ENCODE measurements at places on chromosomes 1 and 21.

GRCh38 chr1:182977480-182977879 is 24.5 kb upstream of the SHCBP1L start:
- H3K27me3 ChIP-seq: no peaks in the 10 kb centered on the region
- no peak overlapping the region for H3K27ac ChIP-seq
- no peak for DNase-seq
- H3K4me3 ChIP-seq: no peak overlapping the region
- H3K4me1 ChIP-seq: no peaks in the 10 kb centered on the region

- H3K4me3 ChIP-seq: no peak overlapping the region
- H3K27me3 ChIP-seq: no peaks in the 10 kb centered on the region
- DNase-seq: no peak
- no peaks in the 10 kb centered on the region for H3K4me1 ChIP-seq
- H3K36me3 ChIP-seq: no peaks in the 10 kb centered on the region
These were observed 28.7 kb downstream of the MARK1 start for GRCh38 chr1:220556641-220557040.

DNA sequence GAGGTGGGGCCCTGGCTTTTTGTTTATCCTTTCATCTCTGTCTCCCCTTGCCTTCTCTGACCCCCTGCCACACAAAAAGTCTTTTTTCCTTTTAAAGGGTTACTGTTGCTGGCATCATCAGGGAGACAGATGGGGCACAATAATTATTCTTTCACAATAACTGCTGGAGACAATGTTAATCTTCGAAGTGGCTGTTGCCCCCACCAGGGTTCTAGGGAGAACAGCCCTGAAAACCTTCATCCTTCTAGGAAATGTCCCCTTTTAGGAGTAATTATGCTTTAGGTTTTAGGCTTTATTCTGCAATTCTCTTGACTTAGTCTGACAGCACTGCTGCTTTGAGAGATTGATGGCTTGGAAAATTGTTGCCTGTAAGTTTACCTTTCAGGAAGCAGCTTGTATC is 150.0 kb downstream of the NOS1AP start:
- H3K27ac ChIP-seq: no peak overlapping the region
- H3K27me3 ChIP-seq: no peaks in the 10 kb centered on the region
- no peak overlapping the region for H3K4me3 ChIP-seq
- no peaks in the 10 kb centered on the region for H3K36me3 ChIP-seq
- DNase-seq: no peak
- H3K4me1 ChIP-seq: no peaks in the 10 kb centered on the region

DNA sequence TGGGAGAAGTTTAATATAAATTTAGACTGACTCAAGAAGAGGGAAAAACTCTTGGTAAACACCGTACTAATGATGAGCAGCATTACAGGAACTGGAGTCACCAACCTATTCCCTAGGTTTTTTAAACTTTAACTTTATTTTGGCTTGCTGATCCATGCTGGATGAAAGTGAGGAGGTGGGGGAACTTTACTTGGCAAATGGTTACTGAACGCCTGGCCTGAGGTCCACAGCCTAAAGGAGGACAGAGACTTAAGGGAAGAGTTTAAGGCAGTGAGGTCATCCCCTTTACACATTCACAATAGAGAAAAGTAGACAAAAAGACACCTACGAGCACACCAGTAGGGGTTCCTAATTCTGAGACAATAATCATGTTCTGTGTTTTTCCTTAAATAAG is 25.6 kb upstream of the A3GALT2 start:
- peak overlapping the region; percentile 95 for H3K4me3 ChIP-seq
- H3K27ac ChIP-seq: peak overlapping the region; percentile 99
- DNase-seq: no peak

DNA sequence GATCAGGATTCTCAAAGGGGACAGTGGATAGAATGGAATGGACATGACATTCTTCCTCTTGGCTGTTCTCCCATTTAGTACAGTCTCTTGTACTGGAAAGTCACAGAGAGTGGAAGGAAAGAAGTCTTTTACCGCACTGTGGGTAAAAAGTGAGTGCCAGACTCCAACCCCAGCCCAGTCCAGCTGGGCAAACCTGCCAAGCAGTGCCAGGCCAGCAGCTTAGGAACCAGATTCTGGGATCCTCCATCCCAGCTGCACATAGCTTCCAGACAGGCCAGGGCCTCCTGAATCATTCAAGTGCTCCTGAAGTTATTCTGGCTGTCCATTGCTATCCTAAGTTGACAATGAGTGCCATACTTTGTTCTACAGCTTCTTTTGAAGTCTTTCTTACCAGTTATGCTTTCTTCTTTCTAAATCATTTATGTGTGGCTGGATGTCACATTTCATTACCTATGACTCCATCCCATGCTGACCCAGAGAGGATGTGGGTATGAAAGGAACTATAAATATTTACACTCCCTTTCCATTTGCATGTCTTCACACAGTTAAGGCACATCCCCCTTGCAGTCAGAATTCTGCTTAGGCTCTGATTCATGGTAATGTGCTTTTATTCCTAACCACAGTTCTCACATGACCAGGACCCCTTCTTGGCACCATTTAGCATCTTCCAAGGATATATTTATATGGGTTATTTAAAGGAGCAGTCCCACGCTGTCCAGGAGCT is 88.9 kb downstream of the AK5 start:
- H3K4me1 ChIP-seq: no peaks in the 10 kb centered on the region
- no peak overlapping the region for H3K27ac ChIP-seq
- no peak overlapping the region for H3K4me3 ChIP-seq
- H3K36me3 ChIP-seq: no peaks in the 10 kb centered on the region
- no peak for DNase-seq

DNA sequence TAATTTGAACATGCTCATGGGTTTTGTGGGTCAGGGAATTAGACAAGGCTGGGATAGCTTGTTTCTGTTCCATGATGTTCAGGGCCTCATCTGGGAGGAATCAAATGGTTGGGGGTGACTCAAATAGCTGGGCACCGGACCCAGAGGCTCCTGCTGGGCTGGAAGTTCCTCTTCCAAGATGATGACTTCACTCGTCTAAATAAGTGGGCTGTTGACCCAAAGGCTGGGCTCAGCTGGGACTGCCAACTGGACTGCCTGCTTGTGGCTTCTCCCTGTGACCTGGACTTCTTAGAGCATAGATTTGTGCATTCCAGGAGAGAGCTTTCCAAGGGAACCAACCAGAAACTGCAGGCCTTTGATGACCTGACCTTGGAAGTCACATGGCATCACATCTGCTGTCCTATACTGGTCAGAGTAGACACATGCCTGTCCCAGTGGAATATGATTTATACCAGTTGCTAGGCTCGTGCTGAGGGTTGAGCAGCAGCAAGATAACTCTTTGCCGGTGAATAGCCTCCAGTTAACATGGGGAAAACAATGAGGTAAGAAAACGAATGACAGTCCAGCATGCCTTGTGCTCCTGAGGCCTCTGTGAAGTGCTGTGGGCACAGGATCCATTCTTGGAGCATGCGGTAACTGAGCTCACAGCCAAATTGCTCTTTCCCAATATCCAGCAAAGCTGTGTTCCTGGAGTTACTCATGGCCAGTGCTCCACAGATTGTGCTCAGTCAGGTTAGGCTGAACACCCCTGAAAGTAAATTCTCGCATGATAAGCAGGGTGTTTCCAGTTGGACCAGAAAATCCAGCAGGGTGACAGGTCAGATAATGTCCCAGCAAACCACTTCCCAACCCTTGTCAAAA is 272.9 kb upstream of the TMEM51 start:
- no peak overlapping the region for H3K4me3 ChIP-seq
- H3K27me3 ChIP-seq: no peaks in the 10 kb centered on the region
- H3K4me1 ChIP-seq: no peaks in the 10 kb centered on the region
- H3K27ac ChIP-seq: no peak overlapping the region
- H3K36me3 ChIP-seq: no peaks in the 10 kb centered on the region

DNA sequence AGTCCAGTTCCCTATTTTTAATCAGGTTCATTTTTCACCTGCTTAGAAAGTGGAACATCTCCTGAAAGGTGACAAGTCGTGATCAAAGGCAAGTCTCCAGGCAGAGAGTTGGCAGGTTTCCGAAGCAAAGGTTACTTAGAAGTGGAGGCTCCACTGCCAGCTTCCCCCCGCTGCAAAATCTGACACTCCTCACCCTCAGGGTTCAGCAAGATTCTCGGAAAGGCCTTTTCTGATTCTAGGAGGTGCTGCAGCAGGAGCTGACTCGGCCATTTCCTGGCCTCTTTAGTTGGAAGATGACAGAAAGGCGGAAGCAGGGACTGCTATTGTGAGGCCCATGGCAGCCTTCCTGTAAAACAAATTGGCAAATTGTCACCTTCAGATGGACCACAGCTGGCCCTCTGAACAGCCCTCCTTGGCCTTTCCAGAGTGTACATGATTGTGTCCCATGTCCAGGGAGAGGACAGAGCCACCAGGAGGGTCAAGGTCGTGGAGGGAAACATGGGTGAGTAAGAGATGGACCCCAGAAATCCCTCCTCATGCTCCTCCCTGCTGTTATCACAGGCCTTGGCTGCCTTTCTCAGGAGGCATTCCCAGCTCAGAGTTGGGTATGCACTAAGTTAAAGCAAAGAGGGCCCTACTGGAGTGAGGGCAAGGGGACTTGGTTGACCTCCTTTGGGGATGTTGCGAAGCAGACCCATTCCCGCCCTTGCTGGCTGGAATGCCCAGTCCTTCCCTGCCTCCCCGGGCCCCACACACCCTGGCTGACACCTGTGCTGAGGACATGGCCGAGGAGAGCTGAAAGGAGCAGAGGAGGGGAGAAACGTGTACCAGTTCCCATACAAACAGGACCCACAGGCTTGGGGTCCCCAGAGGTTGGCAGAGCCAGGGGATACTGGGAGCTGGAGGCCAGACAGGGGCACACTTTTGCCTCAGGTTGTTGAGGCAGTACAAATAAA is 115.5 kb upstream of the IRF2BP2 start:
- H3K36me3 ChIP-seq: no peaks in the 10 kb centered on the region
- H3K27me3 ChIP-seq: no peaks in the 10 kb centered on the region
- DNase-seq: peak; percentile 76
- peak overlapping the region; percentile 96 for H3K27ac ChIP-seq
- peaks cover 23% of the 10 kb centered on the region for H3K4me1 ChIP-seq
- H3K4me3 ChIP-seq: no peak overlapping the region

DNA sequence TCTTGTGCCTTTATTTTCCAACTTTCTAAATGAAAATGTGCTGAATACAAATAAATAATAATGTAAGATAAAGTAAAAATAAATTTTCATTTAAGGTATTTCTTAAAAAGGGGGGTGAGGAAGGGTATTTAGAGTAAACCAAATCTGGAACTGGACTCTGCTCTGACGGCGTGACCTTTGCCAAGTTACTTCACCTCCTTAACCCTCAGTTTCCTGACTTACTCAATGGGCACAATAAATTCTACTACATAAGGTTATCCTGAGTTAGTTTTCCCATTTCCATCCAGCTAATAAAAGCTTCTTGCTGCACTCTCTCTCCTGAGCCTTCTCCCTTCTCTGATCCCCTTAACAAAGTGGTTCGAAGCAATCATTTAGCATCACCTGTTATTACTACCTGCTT is 93.9 kb downstream of the NID1 start:
- H3K4me1 ChIP-seq: no peaks in the 10 kb centered on the region
- H3K27me3 ChIP-seq: no peaks in the 10 kb centered on the region
- no peak for DNase-seq
- H3K4me3 ChIP-seq: no peak overlapping the region
- peak overlapping the region; percentile 100 for H3K27ac ChIP-seq

DNA sequence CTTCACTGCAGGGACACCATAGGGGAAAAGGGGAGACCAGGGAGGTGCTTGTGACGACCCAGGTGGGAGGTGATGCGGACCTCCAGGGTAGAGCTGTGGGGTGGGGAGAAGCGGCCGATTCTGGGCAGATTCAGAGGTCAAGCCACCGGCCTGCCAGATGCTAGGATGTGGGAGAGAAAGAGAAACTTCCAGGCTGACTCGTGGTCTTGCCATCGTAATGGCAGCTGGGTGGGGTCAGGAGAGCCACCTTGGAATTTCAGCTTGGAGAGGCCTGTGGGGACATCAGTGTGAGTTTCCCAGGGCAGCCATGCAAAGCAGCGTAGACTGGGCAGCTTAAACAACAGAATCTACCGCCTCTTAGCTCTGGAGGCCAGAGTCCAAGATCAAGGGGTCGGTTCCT is 258.0 kb upstream of the VAMP3 start:
- H3K27ac ChIP-seq: no peak overlapping the region
- no peaks in the 10 kb centered on the region for H3K27me3 ChIP-seq
- no peaks in the 10 kb centered on the region for H3K4me1 ChIP-seq
- DNase-seq: no peak
- no peak overlapping the region for H3K4me3 ChIP-seq

DNA sequence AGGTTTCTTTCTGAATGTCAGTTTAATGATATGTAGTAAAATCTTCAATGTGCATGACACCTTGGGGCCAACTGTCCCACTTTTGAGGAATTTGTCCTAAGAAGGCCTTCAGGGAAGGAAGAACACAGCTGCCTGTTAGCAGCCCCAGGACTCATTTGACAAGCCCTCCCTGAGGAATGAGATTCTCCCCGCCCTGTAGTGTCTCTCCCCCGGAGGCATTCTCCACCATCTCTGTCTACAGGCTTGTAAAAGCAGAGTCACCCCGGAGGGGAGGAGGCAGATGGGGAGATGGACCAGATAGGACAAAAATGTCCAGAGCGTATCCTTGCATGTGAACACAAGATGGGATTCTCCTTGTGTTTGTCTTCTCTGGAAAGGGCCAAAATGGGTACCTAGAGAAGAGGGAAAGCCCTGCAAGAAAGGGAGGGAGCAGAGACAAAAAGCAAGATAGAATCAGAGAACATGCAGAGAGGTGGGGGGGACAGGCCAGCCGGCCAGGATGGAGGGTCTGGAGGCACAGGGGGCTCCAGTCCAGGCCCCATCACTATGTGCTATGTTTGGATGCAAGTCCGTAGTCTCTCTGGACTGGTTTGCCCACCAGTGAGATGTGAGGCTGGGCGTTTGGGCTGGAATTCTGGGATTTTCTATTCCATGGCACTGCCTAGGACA is 12.0 kb upstream of the WNT3A start:
- no peaks in the 10 kb centered on the region for H3K27me3 ChIP-seq
- H3K27ac ChIP-seq: no peak overlapping the region
- no peaks in the 10 kb centered on the region for H3K4me1 ChIP-seq
- peak; percentile 2 for DNase-seq

DNA sequence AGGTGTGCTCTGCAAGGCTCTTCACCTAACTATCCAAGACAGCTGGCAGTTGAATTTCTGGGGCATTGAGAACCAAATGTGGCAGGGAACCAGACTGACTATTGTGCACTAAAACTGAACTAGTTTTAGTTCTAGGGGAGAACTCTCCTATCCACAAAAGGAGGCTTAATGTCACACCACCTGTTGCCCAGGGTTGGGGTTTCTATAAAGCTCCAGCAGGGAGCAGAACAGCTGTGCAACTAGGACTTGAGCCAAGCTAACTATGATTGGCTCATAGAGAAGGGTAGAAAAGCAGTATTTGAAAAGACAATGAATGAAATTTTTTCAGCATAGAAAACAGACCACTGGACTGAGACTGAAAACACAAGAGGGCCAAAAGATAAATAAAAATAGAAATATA is 53.3 kb upstream of the FGGY start:
- DNase-seq: no peak
- H3K27me3 ChIP-seq: no peaks in the 10 kb centered on the region
- H3K27ac ChIP-seq: peak overlapping the region; percentile 17
- no peak overlapping the region for H3K4me3 ChIP-seq
- H3K4me1 ChIP-seq: no peaks in the 10 kb centered on the region
- no peaks in the 10 kb centered on the region for H3K36me3 ChIP-seq

GRCh38 chr1:67190410-67190809 is 24.2 kb downstream of the IL23R start:
- H3K27ac ChIP-seq: no peak overlapping the region
- H3K4me3 ChIP-seq: no peak overlapping the region
- no peaks in the 10 kb centered on the region for H3K36me3 ChIP-seq
- no peaks in the 10 kb centered on the region for H3K27me3 ChIP-seq

GRCh38 chr1:166836733-166837132 is 2.5 kb upstream of the POGK start:
- no peak overlapping the region for H3K27ac ChIP-seq
- H3K4me3 ChIP-seq: no peak overlapping the region
- H3K27me3 ChIP-seq: no peaks in the 10 kb centered on the region
